CD8-positive, alpha-beta memory T cell (primary cell): ENCODE measurements at places on chromosomes 5 and 9. TPM values are rescaled to one million over a fixed set of nuclear protein-coding genes. Genes with fewer than 3 reads are reported as not detected.

TTF1 gene
- polyA plus RNA-seq, result 7.3 TPM

HTR1A gene
- polyA plus RNA-seq, result not detected

FGD3 gene
- polyA plus RNA-seq, result 134 TPM

SH3PXD2B gene
- not detected for polyA plus RNA-seq

GLRA1 gene
- polyA plus RNA-seq, result not detected

FAM120AOS gene
- polyA plus RNA-seq, result 62.6 TPM

YTHDC2 gene
- 12.6 TPM for polyA plus RNA-seq

CATSPER3 gene
- 0.36 TPM for polyA plus RNA-seq

LRRC70 gene
- 1.1 TPM for polyA plus RNA-seq

NPDC1 gene
- 38.4 TPM for polyA plus RNA-seq

HOMER1 gene
- polyA plus RNA-seq, result 4.6 TPM

GFI1B gene
- polyA plus RNA-seq, result not detected

UBE2QL1 gene
- not detected for polyA plus RNA-seq

CCDC69 gene
- polyA plus RNA-seq, result 134 TPM

PCDHB7 gene
- polyA plus RNA-seq, result not detected

MRNIP gene
- 17.7 TPM for polyA plus RNA-seq

EFNA5 gene
- polyA plus RNA-seq, result 0.21 TPM

ADAMTSL1 gene
- not detected for polyA plus RNA-seq

PCDHB2 gene
- not detected for polyA plus RNA-seq

PAEP gene
- not detected for polyA plus RNA-seq

CTXN3 gene
- polyA plus RNA-seq, result not detected

OLFML2A gene
- not detected for polyA plus RNA-seq

ZNF354C gene
- polyA plus RNA-seq, result 0.87 TPM

IFNA2 gene
- not detected for polyA plus RNA-seq

PRLR gene
- not detected for polyA plus RNA-seq

PLAC8L1 gene
- not detected for polyA plus RNA-seq

EIF4E1B gene
- polyA plus RNA-seq, result not detected

ADGRD2 gene
- not detected for polyA plus RNA-seq

C9 gene
- polyA plus RNA-seq, result not detected

UNC5A gene
- polyA plus RNA-seq, result not detected

PRRC2B gene
- 42.1 TPM for polyA plus RNA-seq

LCN1 gene
- polyA plus RNA-seq, result not detected
